Activated naive CD8-positive, alpha-beta T cell treated with anti-CD3 and anti-CD28 coated beads for 36 hours (primary cell): ENCODE measurements at places on chromosomes 7 and 10.

DNA sequence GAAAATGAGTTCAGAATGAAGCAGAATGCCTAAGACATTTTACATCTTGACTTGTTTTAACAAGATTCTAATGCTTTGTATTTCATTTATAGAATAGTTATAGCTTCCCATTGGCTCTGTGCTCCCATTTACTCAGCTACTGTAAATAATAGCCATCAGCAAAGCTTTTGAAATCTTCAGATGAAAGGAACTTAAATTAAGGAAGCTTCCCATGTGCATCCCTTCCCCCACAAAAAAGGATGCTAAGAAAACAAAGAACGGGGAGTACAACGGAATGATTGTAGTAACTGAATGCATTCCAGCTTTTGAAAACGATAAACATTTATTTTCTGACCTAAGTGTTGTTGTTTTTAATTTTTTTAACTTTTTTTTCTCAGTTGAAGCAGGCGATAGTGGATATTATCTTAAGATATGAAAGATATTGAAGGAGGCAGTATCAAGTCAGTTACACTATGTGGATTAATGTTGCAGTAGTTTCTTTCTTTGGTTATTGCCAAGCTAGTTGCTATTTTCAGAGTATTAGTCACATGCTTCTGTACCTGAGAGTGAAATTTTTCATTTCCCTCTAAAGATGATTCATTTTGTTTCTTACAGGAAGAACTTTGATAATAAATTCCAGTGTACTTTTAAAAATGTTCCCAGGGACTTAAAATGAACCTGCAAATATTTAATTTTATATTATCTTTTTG lies 129.2 kb downstream of the KCND2 start:
- DNase-seq, result no peak

- no peak for DNase-seq
Measured at GRCh38 chr7:66860767-66861166, 60.3 kb upstream of the TMEM248 start.

DNA sequence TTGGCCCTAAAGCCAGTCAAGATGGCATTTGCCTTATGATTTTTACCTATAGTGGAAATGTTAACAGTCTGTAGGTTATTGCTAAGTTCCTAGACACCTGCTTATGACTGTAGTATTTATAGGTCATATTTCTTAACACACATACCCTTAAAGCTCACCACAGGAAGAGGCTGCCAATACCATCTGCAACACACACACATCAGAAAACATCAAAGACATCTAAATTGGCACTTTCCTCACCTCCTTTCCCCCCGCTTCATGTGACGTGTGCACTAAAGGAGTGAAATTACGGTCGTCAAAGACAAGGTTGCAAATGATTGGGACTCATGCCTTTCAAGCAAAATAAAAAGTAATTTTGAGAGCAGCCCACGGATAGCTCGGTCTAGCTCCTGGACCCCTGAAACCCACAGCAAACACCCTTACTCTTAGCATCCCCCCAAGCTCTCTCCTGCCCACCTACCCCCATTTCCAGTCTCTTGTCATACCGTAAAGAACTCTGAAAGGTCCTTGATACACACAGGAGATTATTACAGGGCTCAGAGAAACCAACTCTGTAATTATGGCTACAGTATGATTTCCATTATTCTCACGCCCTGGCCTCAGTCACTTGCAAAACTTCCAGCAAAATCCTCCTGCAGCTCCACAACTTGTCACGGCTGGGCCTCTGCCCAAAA lies 90.5 kb downstream of the PLXNA4 start:
- peak; percentile 42 for DNase-seq

GRCh38 chr7:479948-480499 lies 39.6 kb downstream of the PDGFA start:
- no peak for DNase-seq

DNA sequence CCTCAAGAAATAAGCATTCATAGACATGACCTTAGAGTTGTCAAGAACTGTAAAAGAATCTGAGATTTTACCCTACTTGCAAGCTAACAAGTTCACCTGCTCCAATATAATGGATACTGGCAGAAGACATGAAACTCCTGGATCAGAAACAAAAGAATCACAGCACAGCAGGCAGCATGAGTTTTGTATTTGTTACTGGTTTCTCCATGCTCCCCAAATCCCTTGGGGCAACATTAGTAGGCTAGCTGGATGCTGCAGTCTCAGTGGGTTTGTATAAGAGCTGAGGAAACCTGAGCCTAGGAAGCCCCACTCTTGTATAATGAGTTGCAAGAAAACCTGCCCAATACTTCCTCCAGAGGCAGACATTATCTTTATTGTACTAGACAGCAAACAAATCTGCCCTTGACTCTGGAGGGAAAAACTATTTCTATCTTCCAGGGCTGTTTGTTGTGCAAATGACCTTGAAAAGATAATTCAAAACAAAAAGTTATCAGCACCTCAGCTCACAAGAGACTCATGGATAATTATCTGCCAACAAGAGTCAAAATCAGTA lies 64.8 kb downstream of the ABLIM1 start:
- no peak for DNase-seq

DNA sequence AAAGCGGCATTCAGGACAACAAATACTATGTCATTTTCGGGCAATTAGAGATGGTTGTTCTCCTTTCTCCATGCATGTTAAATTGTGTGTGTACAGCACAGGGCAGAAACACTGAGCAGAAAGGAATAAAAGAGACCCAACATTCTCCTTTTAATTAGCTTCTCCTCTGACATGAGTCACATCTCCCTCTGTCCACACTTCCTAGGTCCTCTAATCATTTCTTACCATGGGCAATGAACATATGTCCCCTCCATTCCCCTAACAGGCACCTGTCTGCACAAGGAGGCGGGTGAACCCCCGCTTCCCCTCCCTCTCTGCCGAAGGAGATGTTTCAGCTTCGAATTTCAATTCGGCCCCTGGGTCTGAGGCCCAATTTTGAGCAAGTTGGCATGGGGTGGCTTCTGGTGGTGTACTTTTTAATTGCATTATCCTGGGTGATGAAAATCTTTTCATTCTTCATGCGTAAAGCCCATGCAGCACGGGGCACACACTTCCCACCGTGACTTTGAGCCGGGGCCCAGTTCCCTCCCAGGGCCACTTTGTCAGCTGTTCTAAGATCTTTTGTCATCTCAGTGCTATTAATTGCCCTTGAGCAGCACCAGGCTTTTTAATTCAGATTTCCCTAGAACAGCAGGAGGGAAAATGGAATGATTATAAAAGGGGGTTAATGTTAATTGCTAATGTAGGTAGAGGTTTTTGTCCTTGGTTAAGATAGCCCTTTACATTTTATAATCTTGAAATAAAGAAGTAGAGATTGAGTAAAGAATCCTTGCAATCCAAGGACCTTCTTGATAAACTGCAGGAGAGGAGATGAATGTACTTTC lies 219.5 kb upstream of the NRP1 start:
- DNase-seq, result no peak

DNA sequence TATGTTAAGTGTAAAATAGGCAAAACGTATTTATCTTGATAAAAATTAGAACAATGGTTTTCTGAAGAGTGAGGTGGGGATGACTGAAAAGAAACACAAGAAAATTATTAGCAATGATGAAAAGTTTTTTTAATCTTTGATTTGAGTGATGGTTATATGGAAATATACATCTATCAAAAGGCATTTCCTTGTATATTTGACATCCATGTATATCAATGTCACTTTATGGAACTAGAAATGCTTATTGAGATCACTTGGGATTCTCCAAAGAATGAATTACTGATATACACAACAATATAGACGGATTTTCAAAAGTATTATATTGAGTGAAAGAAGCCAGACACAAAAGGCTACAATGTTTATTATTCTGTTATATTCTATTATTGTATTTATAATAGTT lies 1042.0 kb upstream of the POT1 start:
- no peak for DNase-seq

GRCh38 chr7:139618482-139619366 lies 95.2 kb downstream of the CLEC2L start:
- peak; percentile 44 for DNase-seq

DNA sequence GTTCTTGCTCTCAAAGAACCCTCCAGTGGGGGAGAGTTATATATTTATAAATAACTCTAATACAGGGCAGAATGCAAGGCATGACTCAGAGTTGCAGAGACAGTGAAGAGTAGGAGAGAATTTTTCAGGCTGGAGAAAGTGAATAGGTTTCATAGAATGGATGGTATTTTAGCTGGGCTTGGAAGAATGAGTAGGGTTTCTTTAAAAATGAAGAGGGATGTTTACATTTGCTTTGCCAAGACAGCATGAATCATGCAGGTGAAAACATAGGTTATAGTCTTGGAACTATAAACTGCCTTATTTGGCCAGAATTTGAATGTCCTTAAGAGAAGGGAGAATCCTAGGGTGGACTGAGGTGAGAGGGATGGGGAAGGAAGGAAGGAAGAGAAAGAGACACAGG lies 124.8 kb downstream of the CPED1 start:
- no peak for DNase-seq

- no peak for DNase-seq
Measured at GRCh38 chr7:57199252-57199651, 67.0 kb upstream of the ZNF479 start.

DNA sequence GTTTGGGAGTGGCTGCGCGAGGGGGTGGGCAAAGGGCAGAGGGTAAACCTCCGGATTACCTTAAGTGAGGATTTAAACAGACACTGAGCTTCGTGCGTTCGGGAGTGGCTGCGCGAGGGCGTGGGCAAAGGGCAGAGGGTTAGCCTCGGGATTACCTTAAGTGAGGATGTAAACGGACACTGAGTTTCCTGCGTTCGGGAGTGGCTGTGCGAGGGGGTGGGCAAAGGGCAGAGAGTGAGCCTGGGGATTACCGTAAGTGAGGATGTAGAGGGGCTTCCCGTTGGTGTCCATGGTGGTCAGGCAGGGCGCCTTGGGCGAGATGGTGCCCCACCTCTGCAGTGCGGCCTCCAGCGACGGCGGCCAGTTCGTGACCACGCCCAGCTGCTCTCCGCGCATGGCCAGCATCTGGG lies 275.8 kb downstream of the DIP2C start:
- DNase-seq, result no peak
